ENCODE measurements at places on chromosomes 7 and 10.
A peak's percentile ranks its signal among the peaks of the same experiment; 100 is the strongest.

DNA sequence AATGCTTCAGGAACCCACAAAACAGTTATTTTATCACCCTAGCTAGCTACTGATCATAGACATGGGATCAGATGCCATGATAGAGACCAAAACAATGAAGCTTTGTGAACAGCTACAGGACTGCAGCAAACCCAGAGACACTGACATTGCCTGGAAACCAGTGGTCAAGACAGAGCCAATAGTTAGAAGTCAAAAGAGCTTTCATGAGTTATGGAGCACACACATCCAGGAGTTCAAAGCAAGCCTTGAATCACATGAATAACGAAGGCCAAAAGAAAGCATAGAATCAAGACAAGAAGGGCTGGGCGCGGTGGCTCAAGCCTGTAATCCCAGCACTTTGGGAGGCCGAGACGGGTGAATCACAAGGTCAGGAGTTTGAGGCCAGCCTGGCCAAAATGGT, 34.5 kb upstream of the GSAP start:
- no peak for DNase-seq

DNA sequence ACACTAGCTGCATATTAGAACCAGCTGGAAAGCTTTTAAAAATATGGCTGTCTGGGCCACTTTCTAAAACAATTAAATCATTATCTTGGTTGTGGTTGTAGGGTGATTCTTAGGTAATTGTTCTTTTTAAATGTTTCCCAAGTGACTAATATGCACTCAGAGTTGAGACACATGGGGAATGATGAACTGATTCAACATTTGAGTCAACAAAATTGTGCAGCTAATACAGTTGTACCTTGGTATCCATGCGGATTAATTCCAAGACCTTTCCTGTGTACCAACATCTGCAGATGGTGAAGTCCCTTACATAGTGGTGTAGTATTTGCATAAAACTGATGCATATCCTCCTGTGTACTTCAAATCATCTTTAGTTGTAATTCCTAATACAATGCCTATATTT, 242.2 kb downstream of the ATRNL1 start:
- DNase-seq, result peak; percentile 1

DNA sequence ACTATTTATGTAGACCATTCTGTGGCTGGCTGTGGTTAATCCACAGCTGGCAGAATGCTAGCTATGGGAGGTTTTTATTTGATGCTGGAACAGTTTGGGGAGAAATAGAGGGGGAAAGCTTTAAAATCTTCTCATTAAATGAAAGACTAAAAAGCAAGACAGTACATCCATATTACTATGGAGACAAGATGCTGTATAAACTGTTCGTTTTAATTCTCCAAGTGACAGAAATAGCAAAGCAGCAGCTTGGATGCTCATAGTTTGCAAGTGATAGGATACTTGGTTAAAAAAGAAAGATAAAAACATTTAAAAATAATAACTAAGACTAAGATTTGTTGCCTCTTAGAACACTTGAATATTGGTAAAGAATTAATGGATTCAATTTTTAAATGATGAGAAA, 304.9 kb upstream of the KAT6B start:
- DNase-seq, result no peak

- DNase-seq, result no peak
Observed at GRCh38 chr10:124217906-124218804, 124.8 kb upstream of the CHST15 start.

GRCh38 chr10:4685491-4685890, 140.5 kb upstream of the AKR1E2 start:
- DNase-seq, result no peak

DNA sequence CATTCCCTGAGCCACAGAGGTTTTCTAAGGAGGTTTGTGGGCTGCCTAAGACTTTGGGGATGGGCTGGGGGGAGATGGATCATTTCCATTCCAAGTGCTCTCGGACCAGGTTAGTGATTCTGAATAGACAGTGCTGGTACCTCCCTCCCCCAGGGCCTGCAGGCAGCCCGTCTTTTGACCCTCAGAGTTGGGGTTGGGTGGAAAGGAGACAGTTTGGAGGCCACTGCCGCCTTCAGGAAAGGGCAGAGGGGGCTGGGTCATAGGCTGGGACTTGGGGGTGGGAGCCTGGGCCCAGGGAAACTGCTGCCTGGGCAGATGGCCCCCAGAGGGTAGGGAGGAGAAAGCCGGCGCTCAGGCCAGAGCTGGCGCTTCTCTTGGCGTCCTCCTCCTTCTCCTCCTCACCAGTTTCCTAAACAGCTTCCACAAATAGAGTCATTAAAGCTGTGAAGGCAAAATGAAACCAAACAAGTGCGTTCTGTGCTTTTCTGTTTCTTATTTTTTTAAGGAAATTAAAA, 4.4 kb downstream of the UNC5B start:
- peak; percentile 23 for DNase-seq
